ENCODE measurements at places on chromosomes 5 and 9.

DNA sequence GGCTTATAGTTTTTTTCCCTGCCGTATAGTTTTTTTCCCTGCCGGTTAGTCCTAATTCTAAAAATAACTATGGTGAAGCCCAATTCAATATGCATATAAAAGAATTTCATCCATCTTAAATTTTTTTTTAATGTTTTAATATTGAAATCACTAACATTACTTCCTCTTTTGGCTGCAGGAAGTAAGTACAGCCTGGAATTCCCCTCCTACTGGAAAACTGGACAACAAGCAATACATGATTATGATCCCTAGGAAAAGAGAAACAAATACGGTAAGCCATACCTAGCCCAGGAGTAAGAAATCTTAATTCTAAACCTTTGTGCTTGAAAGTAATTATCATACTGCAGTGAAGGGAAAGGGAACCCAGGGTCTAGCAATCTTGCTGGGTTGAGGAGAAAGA, 119.0 kb downstream of the NR3C1 start:
- peaks cover 33% of the 10 kb centered on the region for H3K36me3 ChIP-seq
- no peak for DNase-seq
- no peaks in the 10 kb centered on the region for H3K27me3 ChIP-seq
- H3K27ac ChIP-seq: no peak overlapping the region
- peaks cover 9% of the 10 kb centered on the region for H3K4me1 ChIP-seq
- no peak overlapping the region for H3K4me3 ChIP-seq

- H3K4me3 ChIP-seq: no peak overlapping the region
- H3K4me1 ChIP-seq: no peaks in the 10 kb centered on the region
- DNase-seq: no peak
- H3K27me3 ChIP-seq: no peaks in the 10 kb centered on the region
- H3K36me3 ChIP-seq: no peaks in the 10 kb centered on the region
Observed at GRCh38 chr5:163473635-163474243, 13.3 kb downstream of the HMMR start.

DNA sequence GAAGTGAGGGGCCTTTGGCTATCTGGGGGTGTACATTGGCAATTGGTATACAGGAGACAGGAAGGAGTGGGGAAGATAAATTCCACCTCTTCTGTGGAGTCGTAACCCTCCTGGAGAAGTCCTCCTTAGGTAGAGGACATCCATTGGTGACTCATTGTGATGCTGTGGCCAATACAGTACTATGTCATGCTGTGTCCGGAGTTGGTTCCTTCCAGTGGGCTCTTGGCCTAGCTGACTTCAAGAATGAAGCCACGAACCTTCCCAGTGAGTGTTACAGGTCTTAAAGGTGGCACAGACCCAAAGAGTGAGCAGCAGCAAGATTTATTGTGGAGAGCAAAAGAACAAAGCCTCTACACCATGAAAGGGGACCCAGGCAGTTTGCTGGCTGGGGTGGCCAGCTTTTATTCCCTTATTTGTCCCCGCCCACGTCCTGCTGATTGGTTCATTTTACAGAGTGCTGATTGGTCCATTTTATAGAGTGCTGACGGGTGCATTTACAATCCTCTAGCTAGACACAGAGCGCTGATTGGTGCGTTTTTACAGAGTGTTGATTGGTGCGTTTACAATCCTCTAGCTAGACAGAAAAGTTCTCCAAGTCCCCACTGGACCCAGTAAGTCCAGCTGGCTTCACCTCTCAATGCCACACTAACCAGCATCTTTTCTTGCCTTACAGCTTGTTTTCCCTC, 37.3 kb upstream of the FBP1 start:
- no peaks in the 10 kb centered on the region for H3K36me3 ChIP-seq
- no peaks in the 10 kb centered on the region for H3K4me1 ChIP-seq
- H3K4me3 ChIP-seq: no peak overlapping the region
- DNase-seq: no peak

DNA sequence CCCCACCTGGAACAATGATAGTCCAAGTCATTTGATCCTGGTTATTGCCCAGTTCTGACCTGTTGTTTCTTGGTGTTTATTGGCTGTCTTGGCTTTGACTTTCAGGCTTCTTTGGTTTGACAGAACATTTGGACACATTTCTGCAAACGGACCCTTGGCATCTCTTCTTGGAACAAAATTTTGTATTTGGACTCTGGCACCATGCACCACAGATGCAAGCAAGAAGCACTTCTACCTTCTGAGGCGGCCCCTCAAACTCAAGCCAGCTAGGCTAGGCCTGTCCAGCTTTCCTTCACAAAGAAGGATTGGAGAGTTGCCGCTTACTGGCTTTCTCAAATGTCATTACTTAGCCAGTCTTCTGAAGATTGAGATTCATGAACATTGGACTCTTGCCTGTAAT, 23.1 kb upstream of the FGF10 start:
- H3K27ac ChIP-seq: no peak overlapping the region
- DNase-seq: no peak
- H3K4me3 ChIP-seq: no peak overlapping the region
- H3K27me3 ChIP-seq: no peaks in the 10 kb centered on the region

DNA sequence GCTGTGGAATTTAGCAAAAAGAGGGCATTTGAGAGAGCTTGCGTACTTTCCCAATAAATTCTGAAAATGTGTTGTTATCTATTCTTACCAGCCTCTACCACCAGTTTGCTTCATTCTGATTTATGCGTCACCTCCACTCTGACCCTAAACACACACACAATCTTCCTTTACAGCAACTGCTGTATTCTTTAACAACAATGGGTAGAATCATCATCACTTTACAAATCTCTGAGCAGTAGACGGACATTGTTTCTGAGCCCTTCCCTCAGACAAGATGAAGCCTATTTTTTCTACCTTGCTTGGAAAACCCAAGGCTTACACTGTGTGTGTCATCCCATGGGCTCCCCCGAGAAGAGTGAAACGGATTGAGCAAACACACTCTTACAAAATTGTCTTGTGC, 83.1 kb upstream of the RASA1 start:
- H3K36me3 ChIP-seq: no peaks in the 10 kb centered on the region
- no peaks in the 10 kb centered on the region for H3K4me1 ChIP-seq
- no peak for DNase-seq
- H3K27me3 ChIP-seq: no peaks in the 10 kb centered on the region
- H3K27ac ChIP-seq: no peak overlapping the region

DNA sequence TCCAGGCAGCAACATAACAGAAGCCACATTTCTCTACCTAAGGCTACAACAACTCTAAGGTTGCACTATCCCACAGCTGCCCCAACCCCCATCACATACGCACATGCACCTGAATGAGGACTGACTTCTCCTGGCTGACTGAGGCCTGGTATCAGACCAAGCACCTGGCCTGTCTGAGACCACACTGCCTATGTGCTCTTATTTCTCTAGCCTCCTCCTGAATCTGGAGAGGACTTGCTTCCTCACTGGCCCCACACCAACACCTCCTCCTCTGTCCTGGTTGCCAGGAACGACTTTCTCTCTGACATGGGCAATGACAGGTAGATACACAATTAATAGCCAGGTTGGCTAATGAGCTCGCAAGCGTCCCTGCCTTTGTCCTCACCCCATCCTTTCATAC, 14.9 kb upstream of the VDAC1 start:
- H3K4me3 ChIP-seq: no peak overlapping the region
- H3K27me3 ChIP-seq: no peaks in the 10 kb centered on the region
- H3K4me1 ChIP-seq: peaks cover 7% of the 10 kb centered on the region
- no peak for DNase-seq
- H3K36me3 ChIP-seq: no peaks in the 10 kb centered on the region
- H3K27ac ChIP-seq: no peak overlapping the region
